MM.1S (cell line): ENCODE measurements at places on chromosomes 12 and 14.

- no peak for DNase-seq
Observed at GRCh38 chr14:28671425-28671824, 95.2 kb upstream of the FOXG1 start.

GRCh38 chr14:58947814-58948445 is 240.5 kb upstream of the DAAM1 start:
- no peak for DNase-seq

DNA sequence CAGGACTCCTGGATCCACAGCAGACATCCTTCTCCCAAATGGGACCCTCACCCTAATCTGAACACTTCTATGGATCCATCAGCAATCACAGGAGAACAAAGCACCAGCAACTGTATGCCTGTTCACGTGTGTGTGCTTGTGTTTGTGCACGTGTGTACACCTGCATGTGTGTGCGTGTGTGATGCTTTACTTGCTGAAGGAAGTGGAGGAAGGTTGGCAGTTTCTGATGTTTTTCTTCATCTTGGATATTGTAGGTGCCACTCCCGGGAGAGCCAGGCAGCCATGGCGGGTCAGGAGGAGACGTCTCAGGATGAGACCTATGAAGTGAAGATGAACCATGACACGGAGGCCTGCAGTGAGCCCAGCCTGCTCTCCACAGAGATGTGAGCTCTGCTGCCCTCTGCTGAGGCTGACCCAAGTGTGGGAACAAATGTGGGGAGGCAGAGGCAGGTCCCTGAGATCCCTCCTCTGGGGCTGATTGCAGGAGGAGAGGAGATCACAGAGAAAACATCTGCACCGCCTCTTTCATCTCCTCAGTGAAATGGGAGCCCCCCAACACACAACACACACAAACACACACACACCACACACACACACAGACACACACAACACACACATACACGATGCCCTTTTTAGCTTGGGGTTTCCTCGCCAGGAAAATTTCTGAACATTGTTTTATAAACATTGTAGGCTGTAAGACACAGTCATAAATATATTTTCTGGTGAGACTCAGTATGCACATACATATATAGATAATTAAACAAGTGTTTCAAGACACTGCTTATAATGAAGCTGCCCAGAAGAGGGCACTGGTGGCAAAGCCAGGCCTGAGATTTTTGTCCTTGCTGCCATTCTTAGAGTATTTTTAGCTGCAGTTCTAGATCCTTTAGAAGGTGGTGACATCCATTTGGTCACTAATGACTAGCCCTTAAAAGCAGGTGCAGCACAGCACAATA is 112.2 kb upstream of the FKBP4 start:
- DNase-seq, result peak; percentile 61

DNA sequence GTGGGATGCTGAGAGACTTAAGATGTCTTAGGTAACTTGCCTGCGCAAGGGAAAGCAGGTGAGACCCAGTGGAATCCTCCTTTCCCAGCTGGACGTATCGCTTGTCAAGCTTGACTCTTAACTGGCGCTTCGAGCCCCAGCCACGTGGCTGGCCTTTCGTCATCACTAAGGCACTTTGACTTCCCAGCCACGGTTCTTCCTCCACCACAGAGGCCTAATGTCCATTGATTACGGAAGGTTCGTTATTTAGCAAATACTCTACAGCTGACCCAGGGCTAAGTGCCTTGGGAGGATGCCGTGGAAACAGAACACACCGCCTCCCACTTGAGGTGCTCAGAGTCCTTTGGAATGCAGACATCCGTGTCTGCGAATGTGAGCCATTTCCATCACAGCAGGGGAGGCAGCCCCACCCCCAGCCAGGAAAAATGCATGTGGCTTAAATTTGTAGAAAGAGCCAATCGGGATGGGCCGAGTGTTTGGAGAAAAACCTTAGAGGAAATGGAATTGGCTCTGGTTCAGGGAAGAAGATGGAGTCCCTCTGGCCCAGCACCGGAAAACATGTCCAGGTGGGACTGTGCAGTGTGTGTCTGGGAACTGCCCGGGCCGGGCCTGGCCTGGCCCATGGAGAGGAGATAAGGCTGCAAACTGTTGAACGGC is 115.7 kb downstream of the PLXNC1 start:
- no peak for DNase-seq

DNA sequence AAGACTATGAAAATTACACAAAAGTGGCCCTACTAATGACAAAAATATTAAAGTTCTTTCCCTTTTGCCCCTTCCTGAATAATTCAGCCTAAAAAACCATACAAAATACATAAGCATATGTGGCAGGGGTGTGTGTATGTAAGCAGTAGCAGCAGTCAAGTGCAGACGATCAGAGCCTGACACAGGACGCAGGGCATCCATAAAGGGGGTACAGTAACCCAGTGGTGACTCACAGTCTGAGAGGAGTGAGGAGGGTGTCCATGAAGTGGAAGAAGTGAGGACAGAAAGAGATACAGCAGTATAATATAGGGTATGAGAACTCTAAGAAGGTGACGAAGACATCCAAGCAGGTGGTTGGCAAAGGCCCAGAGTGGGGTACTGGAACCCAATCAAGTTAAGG is 56.7 kb downstream of the RALGAPA1 start:
- DNase-seq, result no peak

GRCh38 chr12:91577586-91578539 is 395.2 kb upstream of the DCN start:
- DNase-seq, result peak; percentile 46

- no peak for DNase-seq
Observed at GRCh38 chr12:112798048-112798760, 6.7 kb downstream of the RPH3A start.

- peak; percentile 59 for DNase-seq
Observed at GRCh38 chr12:123062681-123063486, 82.4 kb downstream of the ARL6IP4 start.

DNA sequence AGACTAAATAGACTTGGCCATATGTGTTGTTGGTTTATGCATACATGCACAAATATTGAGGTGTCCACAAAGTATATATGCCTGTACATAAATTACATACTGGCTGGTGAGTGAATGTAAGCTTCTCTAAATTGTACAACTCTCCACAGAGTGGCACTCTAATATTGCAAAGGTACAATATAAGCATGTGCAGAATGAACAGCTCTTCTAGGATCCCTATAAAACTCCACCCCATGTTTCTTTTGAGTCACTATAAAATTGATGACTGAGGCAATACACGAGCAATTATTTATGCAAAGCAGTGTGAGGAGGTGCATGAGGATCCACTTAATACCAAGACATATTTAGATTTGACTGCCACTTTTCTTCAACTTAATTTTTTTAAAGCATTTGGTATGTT is 172.2 kb downstream of the NAV3 start:
- DNase-seq, result no peak

GRCh38 chr12:32611986-32612385 is 67.1 kb upstream of the DNM1L start:
- no peak for DNase-seq

DNA sequence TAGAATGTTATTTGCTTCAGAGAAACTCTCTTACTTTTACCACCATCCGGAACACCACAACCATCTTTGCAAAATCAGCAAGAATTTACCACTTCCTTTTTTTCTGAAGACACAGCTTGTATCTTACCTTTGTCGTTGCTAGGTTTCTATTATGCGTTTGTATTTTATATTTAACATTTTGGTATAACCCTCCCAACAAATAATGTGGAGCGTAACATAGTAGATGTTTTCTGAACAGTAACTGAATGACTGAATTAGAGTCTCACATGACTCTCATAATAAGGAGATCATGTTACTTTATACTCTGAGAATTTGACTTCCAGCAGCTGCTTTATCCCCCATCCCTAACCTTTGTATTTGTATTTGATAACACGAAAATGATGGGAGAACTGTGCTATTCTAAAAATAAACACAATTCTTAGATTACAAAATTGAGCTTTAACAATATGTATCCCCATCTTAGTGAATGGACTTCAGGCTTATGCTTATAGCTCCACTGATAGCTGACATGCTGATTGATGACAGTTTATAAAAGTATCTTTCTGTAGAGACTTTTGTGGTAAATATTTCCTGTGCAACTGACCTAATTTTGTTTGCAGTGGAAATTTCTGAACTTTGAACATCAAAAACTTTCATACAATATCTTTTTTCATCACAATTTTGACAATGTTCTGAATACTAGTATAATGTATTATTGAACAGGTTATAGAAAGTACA is 7.9 kb upstream of the KLRB1 start:
- peak; percentile 81 for DNase-seq

DNA sequence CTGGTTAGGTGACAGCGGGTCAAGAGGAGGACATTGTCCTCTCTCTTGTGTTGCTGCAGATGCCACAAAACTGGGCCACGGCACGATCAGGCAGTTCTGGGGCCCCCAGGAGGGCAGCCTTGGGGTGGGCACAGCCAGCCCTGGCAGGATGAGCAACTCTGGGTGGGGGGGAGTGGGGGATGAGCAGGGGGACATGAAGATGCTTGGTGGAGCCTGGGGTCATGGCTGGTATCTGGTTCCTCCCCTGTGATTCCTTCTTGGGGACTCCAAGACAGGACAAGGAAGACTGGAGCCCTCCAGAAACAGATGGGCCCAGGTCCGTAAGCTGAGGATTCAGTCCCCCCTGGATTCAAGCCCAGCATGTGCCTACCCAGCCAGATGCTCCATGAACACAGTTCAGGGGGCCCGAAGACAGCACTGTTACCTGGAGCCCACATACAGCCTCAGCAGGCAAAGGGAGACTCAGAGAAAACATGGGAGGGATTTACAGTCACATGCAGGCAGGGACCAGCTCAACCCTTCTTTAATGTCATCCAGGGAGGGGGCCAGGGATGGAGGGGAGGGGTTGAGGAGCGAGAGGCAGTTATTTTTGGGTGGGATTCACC is 10.4 kb downstream of the SERPINA1 start:
- no peak for DNase-seq

- DNase-seq, result peak; percentile 35
Observed at GRCh38 chr14:53929871-53930715, 26.5 kb downstream of the BMP4 start.

- no peak for DNase-seq
Observed at GRCh38 chr12:45425426-45425825, 209.5 kb downstream of the ANO6 start.

GRCh38 chr12:1063852-1064251 is 72.8 kb downstream of the ERC1 start:
- DNase-seq, result no peak

GRCh38 chr12:77578466-77579220 is 252.1 kb upstream of the NAV3 start:
- DNase-seq, result no peak

DNA sequence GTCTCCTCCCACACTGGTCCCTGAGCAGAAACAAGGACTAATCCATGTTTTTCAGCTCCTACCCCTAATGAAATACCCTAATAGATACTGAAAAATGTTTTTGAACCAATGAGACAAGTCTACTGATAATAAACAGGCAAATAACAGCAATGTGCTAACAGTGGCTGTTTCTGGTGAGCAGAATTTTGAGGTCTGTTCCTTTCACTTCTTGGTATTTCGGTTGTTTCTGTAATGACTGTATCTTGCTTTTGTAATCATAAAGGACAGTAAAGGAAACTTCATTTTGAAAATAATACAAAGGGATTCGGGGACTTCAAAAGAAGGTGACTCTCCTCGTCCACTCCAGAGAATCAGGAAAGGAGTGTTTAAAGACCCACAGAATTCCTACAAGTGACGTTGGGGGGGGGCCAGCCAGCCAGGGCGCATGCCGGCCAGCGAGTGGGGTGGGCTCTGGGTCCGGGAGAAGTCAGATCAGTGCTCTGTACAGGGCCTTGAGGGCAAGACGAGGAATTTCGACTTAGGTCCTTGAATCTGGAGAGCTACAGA is 1.1 kb upstream of the CD9 start:
- no peak for DNase-seq

DNA sequence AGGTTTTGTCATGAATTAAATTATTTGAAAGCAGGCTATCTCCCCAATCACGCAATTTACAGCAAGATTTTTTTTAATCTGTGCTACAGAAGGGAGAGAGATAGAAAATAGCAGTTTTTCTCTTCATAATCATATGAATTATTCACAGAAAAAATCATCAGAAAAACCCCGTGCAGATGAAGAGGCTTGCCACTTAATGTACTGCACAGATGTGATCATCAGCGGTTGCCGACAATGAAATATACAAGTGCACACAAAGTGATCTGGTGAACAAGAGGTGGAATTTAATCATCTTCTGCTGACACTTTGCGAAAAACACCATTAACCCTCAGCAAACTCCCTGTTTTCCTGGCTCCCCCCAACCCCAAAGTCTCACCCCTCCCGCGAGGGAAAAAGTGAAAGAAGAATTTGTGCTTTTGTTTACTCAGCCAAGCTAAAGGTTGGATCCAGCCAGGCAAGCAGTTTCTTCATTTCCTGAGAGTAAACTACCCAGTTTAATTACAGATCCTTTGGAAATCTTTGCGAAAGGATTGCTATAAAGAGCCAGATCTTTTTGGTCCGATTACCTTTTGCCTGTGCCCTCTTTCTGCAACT is 3.1 kb upstream of the LMO3 start:
- no peak for DNase-seq

GRCh38 chr12:67759829-67760228 is 111.3 kb downstream of the DYRK2 start:
- DNase-seq, result no peak

DNA sequence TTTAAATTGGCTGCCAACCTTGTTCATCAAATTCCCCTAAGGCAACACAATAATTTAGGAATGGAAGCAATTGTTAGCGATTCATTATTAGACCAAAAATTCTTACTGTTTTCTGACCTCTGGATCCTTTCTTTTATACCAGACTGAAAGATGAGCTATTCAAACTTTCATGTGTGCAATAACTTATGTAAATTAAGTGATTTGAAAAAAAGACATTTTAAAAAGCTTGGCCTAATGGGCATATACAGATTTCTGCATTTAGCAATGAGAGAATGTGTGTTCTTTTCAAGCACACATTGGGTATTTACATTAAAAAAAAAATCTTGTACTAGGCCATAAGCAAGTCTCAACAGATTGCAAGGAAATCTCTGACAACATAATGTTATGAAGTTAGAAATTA is 65.5 kb downstream of the C12orf75 start:
- no peak for DNase-seq

GRCh38 chr12:113200021-113200797 is 14.7 kb downstream of the RITA1 start:
- DNase-seq, result no peak

- no peak for DNase-seq
Observed at GRCh38 chr12:66142826-66143225, 12.3 kb upstream of the LLPH start.

DNA sequence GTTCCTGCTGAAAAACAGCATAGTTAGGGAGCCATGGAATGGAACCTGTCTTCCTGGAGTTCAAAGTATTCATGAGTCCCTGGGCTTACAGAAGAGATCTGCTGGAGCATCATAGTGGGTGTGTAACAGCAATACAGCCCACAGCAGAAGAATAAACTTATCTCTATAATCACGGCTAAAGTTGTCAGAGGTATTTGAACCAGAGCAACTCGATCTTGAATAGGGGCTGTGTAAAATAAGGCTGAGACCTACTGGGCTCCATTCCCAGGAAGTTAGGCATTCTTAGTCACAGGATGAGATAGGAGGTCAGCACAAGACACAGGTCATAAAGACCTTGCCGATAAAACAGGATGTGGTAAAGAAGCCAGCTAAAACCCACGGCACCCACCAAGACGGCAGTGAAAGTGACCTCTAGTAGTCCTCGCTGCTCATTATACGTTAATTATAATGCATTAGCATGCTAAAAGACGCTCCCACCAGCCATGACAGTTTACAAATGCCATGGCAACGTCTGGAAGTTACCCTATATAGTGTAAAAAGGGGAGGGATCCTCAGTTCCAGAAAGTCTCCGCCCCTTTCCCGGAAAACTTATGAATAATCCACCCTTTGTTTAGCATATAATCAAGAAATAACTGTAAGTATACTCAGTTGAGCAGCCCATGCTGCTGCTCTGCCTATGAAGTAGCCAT is 223.4 kb downstream of the PCNX1 start:
- no peak for DNase-seq
